Left ventricle myocardium inferior (tissue), 1 donor: ENCODE measurements at places on chromosomes 3 and 15.

DNA sequence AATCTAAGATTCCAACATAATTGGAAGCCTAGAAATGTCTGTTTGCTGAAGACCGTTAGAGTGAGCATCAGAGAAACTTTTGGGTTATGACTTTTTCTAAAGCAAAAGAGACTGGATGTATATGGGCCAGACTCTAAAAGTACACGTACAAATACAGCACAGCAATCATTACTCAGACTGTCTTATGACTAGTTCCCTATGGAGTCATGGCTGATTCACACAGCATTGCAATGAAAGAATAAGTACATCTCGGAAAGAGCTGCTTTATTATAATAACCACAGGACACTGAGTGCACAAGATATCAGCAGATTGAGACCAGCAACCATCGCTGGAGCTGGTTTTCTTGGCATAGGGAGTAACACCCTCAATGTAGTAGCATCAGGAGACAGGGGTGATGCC, 618.6 kb downstream of the NLGN1 start:
- no peak for DNase-seq

DNA sequence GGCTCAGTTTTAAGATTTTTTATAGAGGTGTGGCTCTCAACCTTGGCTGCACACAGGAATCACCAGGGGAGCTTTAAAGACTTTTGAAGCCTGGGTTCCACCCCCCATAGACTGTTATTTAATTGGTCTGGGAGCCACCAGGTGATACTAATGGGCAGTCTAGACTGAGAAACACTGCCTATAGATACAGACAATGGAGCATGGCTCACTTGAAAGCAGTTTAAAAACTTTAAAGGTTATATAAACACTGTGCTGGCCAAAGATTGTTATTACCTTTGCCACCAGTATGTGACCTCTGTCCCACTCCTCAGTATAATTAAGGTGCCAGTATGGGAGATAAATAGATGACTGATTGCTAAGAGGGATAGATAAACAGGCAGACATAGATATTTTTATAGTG, 3.8 kb downstream of the GOLIM4 start:
- DNase-seq: no peak

- DNase-seq: no peak
These were observed 74.2 kb upstream of the SATB1 start for GRCh38 chr3:18499301-18499700.

DNA sequence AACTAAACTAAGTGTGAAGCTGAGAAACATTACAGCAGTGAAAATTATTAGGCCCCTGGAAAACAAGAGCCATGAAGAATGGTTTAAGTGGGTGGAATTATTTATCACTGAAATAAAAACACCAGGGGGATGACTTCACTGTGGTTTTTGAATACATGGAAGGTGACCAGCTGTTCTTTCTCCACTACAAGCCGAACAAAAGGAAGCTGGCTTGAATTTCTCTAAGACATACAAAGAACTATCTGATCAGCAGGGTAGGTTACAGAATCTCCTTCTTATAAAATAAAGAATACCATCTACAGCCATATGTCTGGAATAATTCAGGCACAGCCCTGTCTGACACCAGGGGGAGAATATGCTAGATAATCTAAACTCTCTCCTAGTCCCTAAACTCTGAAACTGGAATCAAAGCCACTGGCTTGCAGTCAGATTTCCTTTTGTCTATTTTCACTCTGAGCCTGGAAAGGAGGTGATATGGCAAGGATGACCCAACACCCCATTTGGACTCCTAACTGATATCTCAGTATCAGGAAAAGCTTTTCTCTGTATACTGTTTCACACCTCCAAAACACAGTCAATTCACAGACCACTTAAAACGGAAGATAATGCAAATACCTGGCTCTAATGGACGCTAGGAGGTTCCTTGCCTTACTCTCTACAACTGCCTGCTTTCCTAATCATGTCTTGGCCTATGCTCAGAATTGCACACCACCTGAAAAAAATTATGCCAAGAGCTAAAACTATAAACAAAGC, 31.2 kb downstream of the SPATA12 start:
- DNase-seq: no peak

DNA sequence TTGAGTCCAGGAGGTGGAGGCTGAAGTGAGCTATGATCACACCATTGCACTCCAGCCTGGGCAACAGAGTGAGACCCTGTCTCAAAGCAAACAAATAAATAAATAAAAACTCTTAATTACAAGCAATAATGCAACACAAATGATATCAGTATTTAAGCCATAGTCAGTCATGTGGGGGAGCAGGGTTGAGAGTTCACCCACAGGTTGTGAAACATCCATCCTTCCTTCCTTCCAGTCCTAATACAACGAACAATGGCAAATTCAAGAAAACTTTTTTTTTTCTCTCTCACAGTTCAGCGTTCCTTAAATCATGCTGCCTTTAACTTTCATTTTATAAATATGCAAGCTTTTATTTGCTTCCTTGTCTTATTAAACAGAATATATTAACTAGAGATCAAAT, 24.1 kb downstream of the ZNF592 start:
- no peak for DNase-seq

- no peak for DNase-seq
These were observed 26.3 kb downstream of the THSD4 start for GRCh38 chr15:71141572-71141971.

- DNase-seq: peak; percentile 36
These were observed 15.8 kb downstream of the UROC1 start for GRCh38 chr3:126501736-126502135.

- DNase-seq: no peak
These were observed at the start of gene BNC1 for GRCh38 chr15:83284559-83285283. TSS of gene BNC1 (minus strand) at chr15:83284664. CDS start at chr15:83284628, 36 bp downstream.

GRCh38 chr15:96860741-96861140, 530.2 kb downstream of the NR2F2 start:
- no peak for DNase-seq

GRCh38 chr3:168839653-168840052, 743.9 kb upstream of the GOLIM4 start:
- no peak for DNase-seq

DNA sequence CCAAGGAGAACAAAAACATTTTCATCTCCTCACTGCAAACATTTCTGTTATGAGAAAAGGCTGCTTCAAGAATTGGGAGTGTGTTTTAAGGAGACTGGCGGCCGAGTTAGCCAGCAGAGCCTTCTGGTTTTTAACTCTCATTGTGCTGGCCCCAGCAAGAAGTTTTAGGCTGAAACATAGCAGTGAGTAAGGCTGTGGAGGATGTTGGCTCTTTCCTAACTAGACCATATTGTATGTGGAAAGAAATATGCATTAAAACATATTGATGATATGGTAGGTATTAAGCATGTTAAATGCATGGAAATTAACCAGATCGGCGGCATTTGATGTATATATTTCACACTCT, 90.7 kb downstream of the TIGIT start:
- no peak for DNase-seq

DNA sequence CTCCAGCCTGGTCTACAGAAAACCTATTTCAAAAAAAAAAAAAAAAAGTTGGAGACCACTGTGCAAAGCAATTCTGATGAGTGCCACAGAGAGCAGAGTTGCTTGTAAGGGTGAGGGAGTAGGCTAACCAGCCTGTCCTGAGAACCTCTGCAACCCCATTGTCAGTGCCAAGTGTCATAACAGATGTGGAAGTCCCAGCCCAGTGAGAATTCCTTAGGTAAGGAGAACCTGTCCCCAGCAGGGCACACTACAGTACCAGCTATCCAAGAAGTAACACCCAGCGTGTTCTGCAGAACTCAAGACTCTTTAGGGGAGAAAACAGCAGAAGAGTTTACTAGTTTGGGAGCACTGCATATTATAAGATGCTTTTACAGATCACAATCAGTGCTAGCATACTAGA, 156.3 kb downstream of the LIPC start:
- DNase-seq: no peak

GRCh38 chr3:168048414-168049330, 47.1 kb downstream of the GOLIM4 start:
- DNase-seq: no peak

- no peak for DNase-seq
These were observed 6.7 kb upstream of the DGKG start for GRCh38 chr3:186368717-186369116.

- no peak for DNase-seq
These were observed 65.1 kb upstream of the SAMMSON start for GRCh38 chr3:69934398-69934797.

DNA sequence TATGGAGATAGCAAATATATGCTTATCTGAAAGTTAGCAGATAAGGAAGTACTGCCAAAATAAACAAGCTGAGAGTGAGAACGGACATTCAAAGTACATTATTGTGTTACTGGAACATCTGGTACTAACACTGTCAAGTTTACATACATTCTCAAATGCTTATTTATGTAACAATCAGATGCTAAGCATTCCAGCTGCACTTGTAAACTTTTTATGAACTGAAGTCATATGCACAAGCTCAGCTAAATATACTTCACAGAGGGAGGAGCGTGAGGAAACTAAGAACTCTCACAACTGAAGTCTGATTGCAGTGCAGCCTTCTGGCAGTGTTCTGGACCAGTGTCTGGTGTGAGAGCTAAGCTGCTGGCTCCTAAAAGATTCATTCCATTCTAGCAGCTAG, 223.7 kb upstream of the NANOGP8 start:
- DNase-seq: peak; percentile 19

DNA sequence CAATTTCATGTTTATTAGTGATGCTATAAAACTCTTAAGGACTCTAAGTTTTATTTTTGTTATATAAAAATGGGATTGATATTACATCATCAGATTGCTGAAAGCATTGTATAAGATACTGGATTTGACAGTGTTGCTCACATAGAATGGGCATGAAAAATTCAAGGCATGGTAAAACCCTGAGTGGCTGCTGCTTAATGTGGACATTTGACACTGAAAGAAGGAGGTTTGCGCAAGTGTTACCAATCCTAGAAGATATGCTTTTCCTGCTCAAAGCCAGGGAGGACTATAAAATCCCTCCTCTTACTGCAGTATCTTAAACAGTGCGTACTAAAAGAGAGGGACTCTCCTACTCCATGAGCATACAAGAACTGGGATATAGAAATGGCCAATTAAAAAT, 65.8 kb upstream of the PTX3 start:
- no peak for DNase-seq

- DNase-seq: no peak
These were observed 41.8 kb downstream of the ITGA11 start for GRCh38 chr15:68389936-68390817.

GRCh38 chr15:78272776-78273175, 8.4 kb downstream of the DNAJA4 start:
- no peak for DNase-seq

- DNase-seq: no peak
These were observed 4.5 kb upstream of the IL17RC start for GRCh38 chr3:9912294-9912935.

DNA sequence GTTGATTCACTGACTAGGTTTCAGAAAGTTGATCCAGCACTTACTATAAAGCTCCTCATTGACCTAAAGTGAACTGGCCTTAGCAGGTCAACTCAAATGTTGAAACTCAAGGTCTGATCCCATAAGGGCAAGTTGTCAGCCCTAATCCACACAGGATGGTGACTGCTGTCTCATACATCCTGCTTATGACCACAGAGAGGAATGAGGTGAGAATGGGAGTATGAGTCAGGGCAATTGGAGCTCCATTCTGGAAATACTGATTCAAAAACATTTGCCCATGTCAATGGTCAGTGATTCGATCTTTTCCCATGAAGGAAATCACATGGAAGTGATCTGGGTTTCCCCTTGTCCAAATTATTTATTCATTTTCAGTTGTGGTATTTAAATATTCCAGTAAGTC, 78.7 kb downstream of the ZNF385D start:
- no peak for DNase-seq

DNA sequence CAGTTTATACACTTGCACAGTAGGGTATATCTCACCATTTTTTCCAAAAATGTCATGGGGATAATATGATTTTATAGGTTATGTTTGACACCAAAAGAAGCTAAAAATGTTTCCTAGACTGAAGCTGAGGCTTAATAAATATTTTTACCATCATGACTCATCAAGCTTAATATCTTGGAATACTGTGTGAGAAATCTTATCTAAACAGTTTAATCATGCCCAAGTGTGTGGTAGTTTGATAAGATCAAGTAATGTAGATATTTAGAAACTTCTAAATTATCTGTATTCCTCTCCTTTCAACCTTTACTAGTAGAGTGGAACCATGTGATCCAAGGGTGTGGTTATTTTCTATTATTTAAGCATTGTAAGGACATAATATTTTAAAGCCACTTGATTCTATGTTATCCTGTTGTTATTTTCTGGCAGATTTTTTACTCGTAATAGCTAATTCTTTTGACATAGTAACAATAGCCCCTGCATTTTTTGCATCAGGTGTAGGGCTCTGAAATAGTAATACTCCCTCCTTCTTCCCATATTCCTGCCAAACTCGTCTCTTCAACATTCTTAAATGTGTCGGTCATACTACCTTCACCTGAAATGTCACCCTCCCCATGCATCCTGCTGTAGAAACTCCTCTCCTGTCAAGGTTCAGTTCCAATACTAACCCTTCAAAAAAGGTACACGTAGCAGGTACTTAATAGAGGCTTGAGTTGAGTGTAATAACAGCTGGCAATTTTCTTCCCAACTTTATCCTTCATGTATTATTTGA, 729.6 kb downstream of the NLGN1 start:
- no peak for DNase-seq

- no peak for DNase-seq
These were observed 58.3 kb downstream of the BOC start for GRCh38 chr3:113269661-113270060.

DNA sequence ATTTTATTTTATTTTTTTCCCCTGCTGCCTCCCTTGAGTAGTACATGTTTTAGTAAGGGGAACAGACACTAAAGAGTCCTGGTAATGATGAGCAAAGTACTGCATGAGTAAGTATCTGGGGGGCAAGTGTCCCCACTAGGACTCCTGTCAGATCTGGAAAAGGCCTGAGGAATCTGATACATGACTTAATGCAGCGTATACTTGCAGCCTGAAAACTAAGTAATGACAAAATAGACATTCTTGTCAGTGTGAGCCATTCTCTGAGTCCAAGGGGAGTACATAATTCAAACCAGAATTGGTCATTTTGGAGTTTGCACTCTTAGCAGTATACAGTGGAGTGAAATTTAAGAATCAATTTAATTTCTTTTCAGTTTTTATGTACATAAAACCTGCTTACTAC, 27.5 kb downstream of the NXPE3 start:
- DNase-seq: no peak

- no peak for DNase-seq
These were observed 27.8 kb upstream of the AZI2 start for GRCh38 chr3:28376424-28376823.

GRCh38 chr3:110174908-110175307, 837.6 kb upstream of the DPPA4 start:
- DNase-seq: no peak
